ENCODE measurements at places on chromosomes 7 and 10. TPM values are rescaled to one million over a fixed set of nuclear protein-coding genes. Genes with fewer than 3 reads are reported as not detected.

GRCh38 chr10:86632009-86632800 is 22.1 kb upstream of the OPN4 start:
- DNase-seq = no peak

- no peak for DNase-seq
Measured at GRCh38 chr10:6919077-6919476, 339.0 kb upstream of the PRKCQ start.

Gene CDK5
- 57.0 TPM for total RNA-seq

Gene ACSM6
- total RNA-seq = 0.12 TPM

Gene MNX1
- total RNA-seq = 1.6 TPM

GRCh38 chr10:34507217-34507616 is 307.9 kb downstream of the PARD3 start:
- DNase-seq = no peak

Gene CYP2C19
- total RNA-seq = not detected

DNA sequence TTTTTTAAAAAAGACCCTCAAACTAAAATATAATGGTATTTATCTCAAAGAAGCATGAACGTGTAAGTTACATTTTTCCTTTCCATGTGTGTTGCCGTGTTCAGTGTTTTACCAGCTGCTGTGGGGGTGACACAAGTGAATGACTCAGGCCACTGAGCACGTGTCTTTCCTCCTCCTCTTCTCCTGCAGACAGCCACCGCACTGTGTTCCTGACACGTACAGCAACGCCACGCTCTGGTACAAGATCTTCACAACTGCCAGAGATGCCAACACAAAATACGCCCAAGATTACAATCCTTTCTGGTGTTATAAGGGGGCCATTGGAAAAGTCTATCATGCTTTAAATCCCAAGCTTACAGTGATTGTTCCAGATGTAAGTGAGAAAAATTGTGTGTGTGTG is 29.7 kb downstream of the TMEM248 start:
- DNase-seq = peak; percentile 52

- no peak for DNase-seq
Measured at GRCh38 chr10:77904100-77904840, 22.3 kb downstream of the DLG5 start.

Gene GTF2I
- total RNA-seq = 188 TPM

DNA sequence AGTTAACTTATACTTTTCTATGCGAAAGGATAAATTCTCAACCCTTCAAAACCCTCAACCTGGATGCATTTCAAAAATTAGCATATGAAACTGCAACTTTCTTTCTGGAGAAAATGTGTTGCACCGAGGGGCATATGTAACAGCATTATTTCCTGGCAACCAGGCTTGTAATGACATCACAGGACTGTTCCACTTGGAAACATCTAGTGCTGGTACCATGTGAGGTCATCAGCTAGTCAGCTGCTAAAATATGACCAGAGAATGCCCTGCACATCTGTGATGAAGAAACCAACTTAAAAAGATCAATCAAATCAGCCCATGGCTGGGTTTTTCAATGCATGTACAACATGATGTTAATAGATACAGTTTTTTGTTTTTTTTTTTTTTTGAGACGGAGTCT is 40.0 kb downstream of the FGFR2 start:
- no peak for DNase-seq

Gene TMEM176A
- not detected for total RNA-seq

Gene RBM33
- total RNA-seq = 18.6 TPM

DNA sequence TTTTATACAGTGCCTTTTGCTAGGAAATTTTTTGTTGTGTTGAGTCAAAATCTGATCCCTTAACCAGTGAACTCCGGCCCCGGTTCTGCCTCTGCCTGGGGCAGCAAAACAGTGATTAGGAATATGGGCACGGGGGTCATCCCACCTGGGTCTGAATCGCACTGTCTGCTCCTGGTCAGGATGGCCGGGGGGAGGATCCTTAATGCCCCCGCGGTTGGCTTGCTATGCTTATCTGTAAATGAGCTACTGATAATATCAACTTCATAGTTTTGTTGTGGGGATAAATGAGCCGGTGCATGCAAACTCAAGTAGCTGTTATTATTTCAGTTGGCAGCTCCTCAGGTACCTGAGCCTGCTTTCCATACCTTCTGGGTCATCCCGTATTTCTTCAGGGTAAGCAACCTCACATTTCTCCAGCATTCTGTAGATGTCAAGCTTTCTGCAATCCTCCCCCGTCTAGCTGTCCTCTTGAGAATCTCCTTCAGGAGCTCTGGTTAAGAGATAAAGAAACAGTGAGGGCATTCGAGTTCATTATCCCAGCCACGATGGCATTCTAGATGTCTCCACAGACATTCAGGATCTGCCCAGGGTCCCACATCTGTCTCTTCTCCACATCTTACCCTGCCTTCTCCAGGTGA is 592.2 kb downstream of the SDK1 start:
- DNase-seq = no peak

DNA sequence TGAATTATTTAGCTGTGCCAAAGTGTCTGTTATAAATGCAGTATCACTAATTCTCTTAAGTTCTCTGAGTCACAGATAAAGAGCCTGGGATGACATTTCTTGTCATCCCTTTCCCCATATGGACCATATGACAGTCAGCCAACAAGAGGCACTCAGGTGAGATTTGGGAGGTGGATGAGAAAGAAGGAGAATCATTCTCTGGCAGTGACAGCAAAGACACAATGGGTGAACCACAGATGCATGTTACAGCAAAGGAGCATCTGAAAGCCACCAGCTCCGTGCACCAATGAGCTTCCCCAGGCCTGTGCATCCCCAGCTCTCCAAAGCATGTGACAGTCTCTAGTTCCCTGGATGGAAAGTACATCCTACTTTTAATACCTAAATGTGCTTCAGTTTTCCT is 10.8 kb downstream of the GIMAP6 start:
- no peak for DNase-seq

Gene PTPN20
- total RNA-seq = not detected

- DNase-seq = no peak
Measured at GRCh38 chr7:36764929-36765328, 40.6 kb upstream of the AOAH start.

DNA sequence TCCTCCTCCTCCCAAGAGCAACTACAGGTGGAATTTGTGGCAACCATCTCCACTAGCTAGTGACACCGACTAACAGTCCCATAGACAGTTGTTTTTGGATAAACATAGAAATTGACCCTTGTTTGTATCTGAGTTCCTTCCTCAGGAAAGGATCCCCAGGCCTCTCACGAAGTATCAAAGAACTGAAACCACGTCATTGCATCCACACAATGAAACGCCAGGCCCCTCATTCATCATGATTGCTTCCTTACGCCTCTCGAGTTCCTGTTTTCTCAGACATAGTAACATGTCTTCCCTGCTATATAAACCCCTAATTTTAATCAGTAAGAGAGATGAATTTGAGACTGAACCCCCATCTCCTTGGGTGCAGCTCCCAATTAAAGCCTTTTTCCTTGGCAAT is 18.1 kb downstream of the SLC35G1 start:
- no peak for DNase-seq

DNA sequence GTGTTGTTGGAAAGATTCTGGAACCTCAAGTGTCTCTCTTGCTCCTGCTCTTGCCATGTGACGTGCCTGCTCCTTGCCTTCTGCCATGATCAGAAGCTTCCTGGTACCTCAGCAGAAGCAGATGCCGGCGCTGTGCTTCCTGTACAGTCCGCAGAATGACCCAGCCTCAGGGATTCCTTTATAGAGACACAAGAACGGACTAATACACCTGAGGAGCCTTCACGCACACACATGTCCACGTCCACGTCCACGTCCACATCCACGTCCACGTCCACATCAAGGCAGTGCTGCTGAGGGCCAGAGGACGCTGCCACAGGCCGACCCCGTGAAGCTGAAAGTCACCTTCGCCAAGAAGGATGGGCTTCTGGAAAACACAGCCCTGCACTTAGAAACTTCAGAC is 190.1 kb downstream of the MAD1L1 start:
- DNase-seq = no peak

GRCh38 chr7:19900118-19900517 is 126.7 kb upstream of the TMEM196 start:
- no peak for DNase-seq

Gene GRID2IP
- total RNA-seq = 0.22 TPM

- no peak for DNase-seq
Measured at GRCh38 chr7:160958-161725, 31.2 kb upstream of the FAM20C start.

Gene HABP2
- total RNA-seq = not detected

DNA sequence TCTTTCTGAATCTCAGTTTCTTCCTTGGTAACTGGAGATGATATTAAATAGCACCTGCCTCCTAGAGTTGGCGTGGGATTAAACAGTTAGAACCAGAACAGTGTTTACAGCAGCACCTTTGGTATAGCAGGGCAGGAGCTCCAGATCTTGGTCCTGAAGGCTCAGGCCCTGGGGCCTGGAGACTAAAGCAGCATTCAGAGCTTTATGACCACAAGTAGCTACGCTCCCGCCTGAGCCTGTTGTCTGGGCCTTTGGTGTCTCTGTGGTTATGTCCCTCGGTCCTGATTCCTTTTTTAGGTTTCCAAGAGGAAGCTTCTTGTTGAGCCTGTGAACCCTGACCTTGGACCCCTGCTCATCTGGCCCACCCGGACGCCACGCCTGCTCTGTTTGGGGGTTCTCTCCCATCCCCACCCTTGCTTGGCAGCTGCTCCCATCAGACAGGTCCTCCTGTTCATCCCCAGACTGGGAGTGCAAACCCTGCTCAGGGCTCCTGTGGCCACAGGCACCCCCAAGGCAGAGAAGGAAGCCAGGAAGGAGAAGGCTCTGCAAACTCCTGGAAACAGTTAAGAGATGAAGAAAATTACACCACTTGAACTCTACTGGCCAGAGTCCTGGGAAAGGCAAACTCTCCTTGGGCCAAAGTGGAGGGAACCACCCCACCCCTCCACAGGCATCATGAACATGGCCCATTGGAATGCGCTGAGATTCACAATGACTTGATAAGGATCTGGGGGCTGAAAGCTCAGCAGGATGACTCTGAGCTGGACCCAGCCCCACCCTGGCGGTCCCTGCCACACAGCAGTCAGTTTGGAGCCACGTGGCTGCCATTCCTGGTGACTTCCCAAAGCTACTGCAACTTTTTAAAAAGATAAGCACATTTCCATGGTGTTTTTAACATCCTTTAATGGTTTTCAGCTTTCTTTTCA is 50.1 kb upstream of the TMEM72 start:
- DNase-seq = peak; percentile 96

Gene ENTPD1
- 2.5 TPM for total RNA-seq

DNA sequence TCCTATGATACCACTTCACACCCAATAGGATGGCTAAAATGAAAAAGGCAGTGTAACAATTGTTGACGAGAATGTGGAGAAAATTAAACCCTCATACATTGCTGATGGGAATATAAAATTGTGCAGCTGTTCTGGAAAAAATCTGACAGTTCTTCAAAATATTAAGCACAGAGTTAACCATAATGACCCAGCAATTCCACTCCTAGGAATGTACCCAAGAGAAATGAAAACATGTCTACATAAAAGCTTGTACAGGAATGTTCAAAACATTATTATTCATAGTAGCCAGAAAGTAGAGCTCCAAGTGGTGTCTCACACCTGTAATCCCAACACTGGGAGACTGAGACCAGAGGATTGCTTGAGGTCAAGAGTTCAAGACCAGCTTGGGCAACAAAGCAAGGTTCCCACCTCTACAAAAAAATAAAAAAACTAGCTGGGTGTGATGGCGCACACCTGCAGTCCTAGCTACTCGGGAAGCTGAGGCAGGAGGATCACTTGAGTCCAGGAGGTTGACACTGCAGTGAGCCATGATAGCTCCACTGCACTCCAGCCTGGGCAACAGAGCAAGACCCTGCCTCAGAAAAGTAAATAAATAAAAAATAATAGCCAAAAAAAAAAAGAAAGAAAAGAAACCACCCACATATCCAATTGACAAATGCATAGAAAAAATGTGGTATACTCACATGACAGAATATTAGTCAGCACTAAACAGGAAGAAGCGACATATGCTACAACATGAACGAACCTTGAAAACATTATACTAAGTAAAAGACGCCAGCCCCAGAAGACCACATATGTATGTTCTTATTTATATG is 5.0 kb downstream of the RHEB start:
- DNase-seq = no peak

GRCh38 chr7:29458933-29459332 is 104.7 kb upstream of the PRR15 start:
- DNase-seq = no peak

DNA sequence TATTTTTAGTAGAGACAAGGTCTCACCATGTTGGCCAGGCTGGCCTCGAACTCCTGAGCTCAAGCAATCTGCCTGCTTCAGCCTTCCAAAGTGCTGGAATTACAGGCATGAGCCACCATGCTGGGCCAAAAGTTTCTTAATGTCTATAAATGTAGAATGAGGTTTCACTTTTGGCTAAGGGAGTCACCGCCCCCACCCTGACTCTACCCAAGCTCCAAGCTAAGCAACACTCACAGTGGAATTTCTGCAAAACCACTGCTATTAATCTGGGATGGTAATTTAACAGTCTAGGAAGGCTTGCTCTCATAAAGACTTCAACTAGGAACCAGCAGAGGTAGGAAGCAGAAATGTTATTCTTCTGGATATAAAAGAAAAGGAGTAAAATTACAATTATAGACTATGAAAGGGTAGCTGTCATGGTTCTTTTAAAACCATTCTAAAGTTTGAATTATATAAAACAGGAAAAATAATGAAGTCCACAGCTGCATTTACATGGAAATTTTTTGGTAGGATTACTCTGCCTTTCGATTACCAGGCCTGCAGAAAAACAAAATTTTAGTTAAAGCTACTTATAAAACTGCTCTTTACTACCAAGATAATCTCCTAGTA is 211.6 kb downstream of the SFMBT2 start:
- no peak for DNase-seq

Gene ITGB8
- 17.8 TPM for total RNA-seq

Gene RADIL
- 5.1 TPM for total RNA-seq

DNA sequence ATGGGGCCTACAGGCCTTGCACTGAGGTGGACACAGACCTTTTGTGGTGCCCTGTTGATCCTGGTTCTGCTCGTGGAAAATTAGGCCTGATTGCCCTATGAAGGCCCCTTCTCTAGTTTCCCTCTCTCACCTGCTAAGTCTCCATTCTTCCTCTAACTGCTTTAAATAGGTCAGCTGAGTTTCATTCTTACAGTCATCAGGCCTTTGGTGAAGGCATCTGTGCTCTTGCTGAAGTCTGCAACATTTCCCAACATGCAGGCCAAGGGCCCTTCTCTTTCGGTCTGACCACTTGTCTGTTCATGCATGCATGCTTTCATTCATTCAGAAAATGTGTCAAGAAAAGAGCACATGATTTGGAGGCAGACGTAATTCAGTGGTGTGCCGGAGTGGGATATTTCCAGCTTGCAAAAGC is 244.0 kb downstream of the BUB3 start:
- DNase-seq = no peak

- no peak for DNase-seq
Measured at GRCh38 chr7:135209225-135209834, 2.0 kb downstream of the WDR91 start.

- DNase-seq = peak; percentile 72
Measured at GRCh38 chr10:70673043-70673928, 980 bp downstream of the ADAMTS14 start.

All from A172 (cell line).